ENCODE measurements at places on chromosomes 2 and 18.

DNA sequence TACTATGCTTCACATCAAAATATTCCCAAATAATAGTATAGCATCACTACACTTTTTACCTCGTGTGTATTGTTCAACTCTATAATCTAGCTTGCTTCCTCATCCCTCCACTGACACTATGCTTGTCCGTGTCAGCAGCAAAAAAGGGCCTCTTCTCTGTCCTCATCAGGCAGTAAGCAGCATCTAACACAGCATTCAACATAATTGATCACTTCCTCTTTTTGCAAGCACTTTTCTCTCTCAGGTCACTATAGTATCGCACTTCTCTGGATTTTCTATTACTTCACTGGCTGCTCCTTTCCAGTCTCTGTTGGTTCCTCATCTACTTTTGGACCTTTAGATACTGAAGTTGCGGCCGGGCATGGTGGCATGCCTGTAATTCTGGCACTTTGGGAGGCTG, 64.9 kb upstream of the ZSWIM2 start:
- DNase-seq = no peak

DNA sequence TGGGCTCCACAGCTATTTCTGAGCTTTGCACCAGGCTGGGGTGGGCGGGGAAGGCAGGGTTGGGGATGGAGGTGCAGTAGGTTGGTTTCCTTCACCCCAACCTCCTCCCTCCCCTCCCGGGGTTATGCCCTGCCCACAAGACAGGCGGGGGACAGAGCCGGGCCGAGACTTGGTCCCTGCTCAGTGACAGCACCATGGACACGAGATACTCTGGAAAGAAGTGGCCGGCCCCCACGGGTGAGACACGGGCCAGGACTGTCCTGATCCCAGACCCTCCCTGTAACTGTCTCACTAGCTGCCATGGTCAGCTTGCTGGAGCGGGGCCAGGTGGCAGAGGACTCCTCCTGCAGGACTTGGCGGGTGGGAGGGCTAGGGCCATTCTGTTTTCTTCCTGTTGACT, 59.7 kb downstream of the DYSF start:
- no peak for DNase-seq

GRCh38 chr2:241514553-241514952, 6.2 kb upstream of the STK25 start:
- DNase-seq = no peak

DNA sequence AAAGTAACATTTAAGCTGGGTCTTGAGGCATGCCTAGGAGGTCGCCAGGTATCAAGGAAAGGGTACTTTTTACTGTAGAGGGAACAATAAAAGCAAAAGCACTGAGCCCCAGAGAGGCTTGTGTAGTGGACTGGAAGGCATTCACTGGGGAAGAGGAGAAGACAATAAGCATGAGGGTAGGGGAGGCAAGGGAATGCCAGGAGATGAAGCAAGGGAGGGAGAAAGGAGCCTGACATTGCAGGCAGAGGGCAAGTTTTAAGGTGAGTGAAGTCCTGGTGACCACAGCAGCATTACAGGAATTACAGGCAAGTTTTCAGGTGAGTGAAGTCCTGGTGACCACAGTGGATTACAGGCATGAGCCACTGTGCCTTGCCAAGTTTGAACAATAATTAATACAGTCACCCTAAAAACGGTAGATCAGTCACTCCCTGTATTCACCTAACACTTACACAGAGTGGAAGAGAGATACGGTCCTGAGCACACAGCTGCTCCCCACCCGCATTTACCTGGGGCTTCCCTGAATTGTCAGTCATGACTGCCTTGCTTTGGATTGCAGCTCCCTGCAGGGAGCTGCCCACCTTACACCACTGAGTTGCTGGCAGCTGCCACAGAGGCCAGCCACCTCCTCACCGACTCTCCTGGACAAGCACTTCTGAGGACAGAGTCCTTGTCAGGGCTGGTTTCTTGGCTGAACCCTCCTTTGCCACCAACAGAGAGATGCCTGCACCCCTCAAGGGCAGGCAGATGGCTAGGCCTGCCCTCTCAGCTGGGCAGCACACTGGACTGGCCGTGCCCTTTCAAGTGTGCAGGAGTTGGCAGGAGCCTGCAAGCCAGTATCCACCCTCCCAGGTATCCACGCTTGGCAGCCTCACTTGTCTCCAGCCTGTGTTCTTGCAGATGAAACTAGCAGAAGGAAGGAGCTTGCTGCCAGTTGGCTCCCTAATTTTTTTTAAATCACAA, 153.2 kb upstream of the MSH6 start:
- no peak for DNase-seq

GRCh38 chr2:49032126-49032525, 122.2 kb downstream of the FSHR start:
- no peak for DNase-seq

GRCh38 chr2:47014564-47015051, 99.0 kb upstream of the MCFD2 start:
- no peak for DNase-seq

DNA sequence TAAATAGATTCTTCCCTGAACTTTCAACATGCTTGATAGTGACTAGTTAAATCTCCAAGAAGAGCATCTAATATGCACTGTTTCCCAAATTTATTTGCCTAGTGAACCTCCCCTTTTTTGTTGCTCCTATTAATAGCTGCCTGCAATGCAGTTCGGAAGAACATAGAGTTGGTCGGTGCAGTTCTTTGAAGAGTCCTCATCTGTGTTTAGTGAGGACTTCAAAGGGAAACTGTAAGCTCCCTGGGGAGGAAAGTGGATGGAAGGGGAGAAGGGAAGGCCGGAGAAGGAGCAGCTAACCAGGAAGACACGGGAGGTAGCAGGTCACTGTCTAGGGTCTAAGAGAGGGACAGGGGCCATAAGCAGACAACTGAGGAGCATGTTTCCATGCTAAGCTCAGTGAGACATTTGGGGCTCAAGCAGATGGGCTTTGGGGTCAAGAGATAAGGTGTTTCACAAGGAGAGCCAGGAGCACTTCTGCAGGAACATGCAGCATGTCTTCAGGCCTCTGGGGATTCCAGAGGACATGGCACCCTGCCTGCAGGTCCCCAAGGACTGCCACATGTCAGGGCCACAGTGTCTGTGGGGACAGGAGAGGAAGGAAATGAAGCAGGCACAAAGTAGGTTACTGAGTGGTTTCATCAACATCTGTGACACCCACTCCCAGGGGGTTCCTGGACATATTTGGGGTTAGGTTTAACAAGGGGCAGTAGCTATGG, 48.7 kb upstream of the ANXA4 start:
- DNase-seq = no peak
